ENCODE measurements at places on chromosomes 12 and 14. TPM values are rescaled to one million over a fixed set of nuclear protein-coding genes. Genes with fewer than 3 reads are reported as not detected.

DNA sequence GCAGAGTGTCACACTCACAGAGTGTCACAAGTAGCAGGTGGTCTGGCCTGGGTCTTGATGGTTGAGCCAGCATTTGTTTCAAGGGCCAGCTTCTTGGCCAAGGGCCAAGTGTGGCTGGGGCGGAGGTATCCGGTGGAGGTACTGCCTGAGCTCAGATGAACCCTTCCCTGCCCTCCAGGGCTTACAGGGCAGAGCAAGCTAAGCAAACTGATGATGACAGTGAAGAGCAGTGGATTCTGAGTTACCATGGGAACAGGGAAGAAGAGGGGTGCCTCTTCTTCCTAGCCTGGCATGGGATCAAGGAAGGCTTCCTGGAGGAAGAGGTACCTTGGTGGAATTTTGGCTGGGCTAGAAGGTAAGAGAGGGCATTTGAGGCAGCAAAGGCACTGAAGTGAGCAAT lies 35.7 kb downstream of the MVK start:
- no peak for DNase-seq

DNA sequence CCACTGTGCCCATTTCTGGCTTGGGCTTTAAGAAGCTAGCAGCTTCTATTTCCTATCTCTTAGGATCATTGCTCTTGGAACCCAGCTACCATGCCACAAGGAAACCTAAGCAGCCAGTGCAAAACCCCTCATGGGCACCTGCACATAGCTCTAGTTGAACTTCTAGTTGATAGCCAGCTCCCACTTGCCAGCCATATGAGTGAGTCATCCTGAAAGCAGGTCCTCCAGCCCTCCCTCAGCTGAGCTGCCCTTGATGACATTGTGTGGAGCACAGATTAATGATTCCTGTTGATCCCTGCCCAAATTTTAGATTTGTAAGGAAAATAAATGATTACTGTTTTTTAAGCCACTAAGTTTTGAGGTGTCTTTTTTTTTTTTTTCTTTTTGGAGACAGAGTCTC lies 234.2 kb upstream of the FBXO33 start:
- DNase-seq, result peak; percentile 16

GRCh38 chr12:89306827-89307473 lies 45.4 kb downstream of the DUSP6 start:
- peak; percentile 18 for DNase-seq

DNA sequence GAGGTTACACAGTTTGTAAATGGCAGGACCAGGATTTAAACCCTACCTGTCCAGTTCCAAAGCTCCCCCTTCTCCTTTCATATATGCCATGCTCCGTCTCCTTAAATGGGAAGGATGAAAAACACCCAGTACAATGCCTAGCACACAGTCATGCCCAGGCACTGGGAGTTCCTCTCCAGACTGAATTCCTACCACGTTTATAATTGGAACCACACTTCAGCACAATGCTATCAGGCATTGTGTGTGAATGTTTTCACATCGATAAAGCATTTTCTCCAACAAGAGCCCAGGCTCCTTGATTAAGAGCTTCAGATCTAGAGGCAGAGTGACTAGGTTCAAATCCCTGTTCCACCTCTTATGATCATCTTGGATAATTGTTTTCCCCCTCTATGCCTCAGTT lies 2.7 kb upstream of the NUAK1 start:
- DNase-seq, result no peak

GRCh38 chr12:109947521-109947920 lies 47.4 kb downstream of the TCHP start:
- no peak for DNase-seq

DNA sequence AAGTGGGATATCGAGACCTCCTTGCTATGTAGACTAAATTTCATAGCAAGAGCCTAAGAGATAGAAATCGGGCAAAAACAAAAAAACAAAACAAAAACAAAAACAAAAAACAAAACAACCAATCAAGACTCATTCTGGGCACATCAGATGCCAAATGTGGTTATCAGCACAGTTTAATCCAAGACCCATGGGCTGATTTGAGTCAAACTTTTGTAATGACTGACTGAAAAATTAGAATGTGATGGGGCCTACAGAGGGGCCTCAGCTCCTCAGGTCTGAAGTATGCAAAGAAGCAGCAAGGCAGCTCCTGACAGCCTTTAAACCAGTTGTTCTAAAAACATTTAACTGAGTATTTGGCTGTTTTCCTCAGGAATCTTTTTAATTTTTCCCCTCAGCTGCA lies 49.3 kb downstream of the SLC4A8 start:
- DNase-seq, result no peak

DNA sequence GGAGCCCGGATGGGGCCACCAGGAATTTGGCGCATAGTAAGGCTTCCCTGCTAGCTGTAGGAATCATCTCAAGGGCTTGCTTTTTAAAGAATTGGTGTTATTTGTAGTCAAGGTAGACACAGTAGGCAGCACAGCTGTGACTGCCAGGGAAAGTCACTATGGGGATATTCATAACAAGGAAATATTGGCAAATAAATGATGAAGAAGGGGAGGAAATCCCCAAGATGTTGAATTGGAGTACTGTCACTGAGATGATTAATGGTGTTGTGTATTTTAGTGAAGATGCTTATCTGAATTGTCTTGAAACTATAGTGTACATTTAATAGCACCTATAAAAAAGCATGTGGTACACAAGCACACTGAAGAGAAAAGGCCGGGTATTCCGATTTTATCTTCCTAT lies 118.9 kb downstream of the NPAS3 start:
- no peak for DNase-seq

Gene RDH16
- total RNA-seq, result 0.10 TPM

Gene TMEM119
- total RNA-seq, result not detected

Gene REP15
- total RNA-seq, result 0.86 TPM

Gene HCAR2
- not detected for total RNA-seq

Measured in MCF 10A (cell line).